ENCODE measurements at places on chromosomes 16 and 17.

DNA sequence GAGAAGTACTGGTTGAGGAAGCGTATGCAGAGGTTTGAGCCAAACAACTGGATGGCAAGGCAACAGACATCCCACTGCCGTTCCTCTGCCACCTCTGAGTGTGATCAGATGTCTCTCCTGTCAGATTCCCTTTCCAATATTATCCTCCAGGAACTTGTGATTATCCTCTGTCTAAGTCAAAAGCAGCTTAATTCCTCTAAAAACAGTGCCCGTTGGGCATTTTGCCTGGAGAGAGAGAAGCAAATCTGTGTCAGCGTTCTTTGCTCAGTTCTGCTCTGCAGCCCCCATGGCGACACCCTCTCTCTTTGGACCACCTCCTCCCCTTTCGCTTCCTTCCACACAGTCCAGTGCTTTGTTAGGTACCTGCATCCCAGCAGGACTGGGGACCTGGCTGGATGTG, 56.1 kb upstream of the TBX2 start:
- DNase-seq = no peak

GRCh38 chr17:75557075-75557851, 30.3 kb upstream of the MYO15B start:
- DNase-seq = peak; percentile 65

GRCh38 chr17:56652628-56653027, 59.1 kb downstream of the NOG start:
- no peak for DNase-seq

DNA sequence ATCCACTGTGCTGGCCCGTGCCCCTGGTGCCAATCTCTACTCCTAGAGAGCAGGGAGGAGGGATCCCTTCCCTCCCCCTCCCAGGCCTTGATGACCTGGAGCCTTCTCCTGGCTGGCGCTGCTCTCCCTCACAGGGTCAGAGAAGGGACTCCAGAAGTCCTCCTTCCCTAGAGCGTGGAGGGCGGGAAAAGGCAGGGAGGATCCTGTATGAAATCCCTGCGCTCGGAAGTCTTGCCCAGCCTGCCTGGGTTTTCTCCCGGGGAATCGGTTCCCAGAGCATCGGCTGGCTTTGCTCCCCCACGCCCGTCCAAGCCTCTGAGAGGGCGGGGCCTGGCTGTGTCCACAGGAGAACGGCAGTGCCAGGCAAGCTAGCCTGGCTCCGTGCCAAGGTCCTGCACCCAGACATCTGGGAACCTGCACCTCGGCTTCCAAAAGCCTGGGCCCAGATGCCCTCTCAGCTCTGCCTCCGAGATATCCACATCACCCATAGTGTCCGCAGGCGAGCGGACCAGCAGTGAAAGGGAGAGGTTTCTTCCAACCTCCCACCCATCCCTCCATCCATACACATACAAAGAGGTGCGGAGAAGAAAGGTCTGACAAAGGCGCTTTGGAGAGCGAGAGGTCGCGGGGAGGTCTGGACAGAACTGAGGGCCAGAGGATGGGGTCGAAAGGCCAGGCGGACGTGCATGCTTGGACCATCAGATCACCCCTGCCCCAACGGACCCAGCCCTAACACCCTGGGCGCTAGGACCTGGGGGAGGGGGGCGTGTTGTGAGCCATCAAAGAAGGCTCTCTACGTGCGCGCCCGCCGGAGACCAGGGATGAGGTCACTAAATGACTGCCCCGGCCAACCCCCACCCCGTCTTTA, 1.1 kb downstream of the MPP2 start:
- DNase-seq = peak; percentile 4

DNA sequence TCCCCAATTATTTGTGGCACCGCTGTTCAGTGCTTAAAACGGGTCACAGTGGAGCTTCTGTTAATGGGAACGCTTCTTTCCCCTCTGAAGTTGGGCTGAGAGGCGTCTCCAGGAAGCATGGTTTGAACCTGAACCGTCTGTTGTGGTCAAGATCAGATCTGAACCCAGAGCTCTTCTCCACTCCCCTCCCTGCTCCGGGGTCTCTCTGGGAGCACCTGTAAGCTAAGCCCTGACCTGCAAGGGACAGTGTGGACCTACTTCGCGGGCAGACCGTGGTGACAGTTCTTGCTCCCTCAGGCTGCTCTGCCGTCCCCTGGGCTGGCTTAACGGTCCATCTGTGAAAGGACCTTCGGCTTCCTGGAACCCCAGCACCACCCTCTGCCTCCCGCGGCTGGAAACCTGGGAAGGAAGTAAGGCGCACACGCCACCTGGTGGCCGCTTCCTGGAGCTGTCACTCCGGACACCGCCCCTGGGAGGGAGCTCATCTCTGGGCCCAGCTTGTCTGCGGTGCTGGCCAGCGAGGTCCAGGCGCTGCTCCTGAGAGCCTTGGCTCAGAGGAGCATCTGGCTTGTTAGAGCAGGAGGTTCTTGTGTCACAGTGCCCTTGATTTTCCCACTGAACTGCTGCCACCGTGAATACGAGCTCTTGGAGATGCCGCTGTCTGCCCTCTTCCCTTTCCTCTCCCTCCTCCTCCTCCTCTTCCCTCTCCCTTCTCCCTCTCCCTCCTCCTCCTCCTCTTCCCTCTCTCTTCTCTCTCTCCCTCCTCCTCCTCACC, 518.5 kb upstream of the EEF2KMT start:
- no peak for DNase-seq

- no peak for DNase-seq
These were observed 325.4 kb downstream of the ZFHX3 start for GRCh38 chr16:72722552-72722951.

- DNase-seq = no peak
These were observed 254.1 kb upstream of the KCNJ16 start for GRCh38 chr17:69820876-69821473.

- no peak for DNase-seq
These were observed 25.0 kb downstream of the RMI2 start for GRCh38 chr16:11370084-11370931.

- DNase-seq = no peak
These were observed 87.7 kb downstream of the C16orf95 start for GRCh38 chr16:87229230-87230188.

DNA sequence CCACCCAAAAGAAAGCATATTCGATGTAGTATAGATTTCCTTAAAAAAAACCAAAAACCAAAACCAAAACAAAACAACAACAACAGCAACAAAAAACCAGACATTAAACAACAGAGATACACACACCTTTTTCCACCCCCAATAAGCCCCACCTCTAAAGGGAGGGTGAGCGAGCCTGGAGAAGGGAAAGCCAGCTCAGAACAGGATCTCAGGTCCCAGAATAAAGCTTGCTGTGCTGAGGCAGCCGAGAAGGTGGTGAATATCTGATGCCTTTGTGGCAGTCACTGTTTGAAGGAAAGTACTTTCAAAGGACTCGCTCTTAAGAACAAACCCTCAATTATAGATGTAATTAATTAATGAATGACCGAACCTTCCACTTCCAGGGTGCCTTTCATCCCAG, 470 bp downstream of the KRT23 start:
- no peak for DNase-seq

DNA sequence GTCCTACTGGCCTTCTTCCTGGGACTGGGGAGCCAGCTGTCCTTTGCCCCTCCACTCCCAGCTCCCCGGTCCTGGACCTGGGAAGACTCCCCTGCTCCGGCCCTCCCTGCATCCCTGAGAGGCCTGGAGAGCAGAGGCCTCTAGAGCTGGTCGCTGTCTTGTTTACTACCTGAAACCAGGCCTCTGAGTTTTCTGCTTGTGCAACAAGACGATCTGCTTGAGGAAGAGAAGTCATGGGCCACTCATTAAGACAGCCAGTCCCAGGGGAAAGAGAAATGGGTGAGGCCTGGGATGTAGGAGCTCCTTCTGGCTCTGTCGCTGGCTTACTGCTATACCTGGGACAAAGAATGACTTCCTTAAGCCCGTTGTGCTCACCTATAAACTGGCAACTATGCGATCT, 29.8 kb upstream of the GPRC5C start:
- no peak for DNase-seq

GRCh38 chr16:84003038-84003437, 35.0 kb downstream of the NECAB2 start:
- no peak for DNase-seq

DNA sequence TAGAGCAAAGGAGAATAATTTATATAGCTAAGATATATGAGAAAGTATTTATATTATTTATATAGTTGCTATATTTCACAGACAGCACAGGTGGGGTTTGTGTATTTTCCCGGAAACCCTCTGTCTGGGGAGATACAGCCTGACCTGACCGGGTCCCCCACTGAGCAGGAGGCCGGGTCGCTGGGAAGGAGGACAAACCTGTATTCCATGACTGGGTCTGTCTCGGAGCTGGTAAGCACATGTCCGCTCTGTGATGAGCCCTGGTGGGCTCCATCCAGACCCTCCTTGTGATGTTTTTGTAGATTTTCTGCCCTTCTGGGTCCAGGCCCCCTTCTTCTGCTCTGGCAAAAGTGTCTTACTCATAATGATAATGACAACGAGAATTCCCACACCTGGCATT, 27.7 kb downstream of the WNT9B start:
- no peak for DNase-seq

DNA sequence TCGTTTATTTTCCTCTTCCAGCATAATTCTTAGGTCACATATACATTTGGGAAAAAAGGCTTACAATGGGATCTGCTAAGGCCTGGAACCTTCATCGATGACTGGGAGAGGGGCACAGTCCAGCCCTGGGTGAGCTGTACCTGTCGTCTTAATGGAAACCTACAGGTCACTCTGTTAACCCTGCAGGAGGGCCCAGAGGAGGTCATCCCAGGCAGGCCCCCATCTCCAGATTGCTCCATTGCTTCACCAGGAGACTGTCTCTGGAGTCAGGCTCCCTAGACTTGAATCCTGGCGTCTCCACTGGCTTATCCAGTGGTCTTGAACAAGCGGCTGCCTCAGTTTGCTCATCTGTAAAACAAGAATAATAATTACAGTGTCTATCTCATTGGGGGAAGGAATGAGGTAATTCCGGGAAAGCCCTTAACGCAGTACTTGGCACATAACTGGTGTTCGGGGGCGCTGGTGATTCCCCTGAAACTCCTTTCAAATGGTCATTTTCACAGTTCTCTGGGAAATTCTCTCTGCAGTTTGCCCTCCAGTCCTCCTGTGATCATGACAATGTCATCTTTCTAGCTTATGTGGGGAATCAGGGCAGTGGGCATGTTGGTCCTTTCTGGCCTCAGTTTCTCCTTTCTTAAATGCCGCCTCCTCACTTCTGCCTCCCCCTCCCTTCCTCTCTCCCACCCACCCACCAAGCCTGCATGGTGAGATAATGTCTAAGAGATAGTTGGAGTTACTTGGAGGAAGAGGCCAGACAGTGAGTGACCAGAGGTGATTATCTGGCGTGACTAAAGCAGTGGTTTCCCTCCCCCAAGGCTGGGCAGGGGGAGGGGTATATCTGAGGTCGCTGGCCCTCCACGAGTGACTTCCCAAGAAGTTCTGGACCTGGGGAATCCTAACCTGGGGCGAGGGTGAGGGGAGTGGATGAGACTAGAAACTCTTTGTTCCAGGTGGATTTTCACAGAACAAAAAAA, 31.3 kb upstream of the TAC4 start:
- DNase-seq = no peak

- DNase-seq = no peak
These were observed 3.9 kb downstream of the TBX4 start for GRCh38 chr17:61456061-61456681.

- DNase-seq = no peak
These were observed 4.6 kb upstream of the CD7 start for GRCh38 chr17:82321947-82322466.

DNA sequence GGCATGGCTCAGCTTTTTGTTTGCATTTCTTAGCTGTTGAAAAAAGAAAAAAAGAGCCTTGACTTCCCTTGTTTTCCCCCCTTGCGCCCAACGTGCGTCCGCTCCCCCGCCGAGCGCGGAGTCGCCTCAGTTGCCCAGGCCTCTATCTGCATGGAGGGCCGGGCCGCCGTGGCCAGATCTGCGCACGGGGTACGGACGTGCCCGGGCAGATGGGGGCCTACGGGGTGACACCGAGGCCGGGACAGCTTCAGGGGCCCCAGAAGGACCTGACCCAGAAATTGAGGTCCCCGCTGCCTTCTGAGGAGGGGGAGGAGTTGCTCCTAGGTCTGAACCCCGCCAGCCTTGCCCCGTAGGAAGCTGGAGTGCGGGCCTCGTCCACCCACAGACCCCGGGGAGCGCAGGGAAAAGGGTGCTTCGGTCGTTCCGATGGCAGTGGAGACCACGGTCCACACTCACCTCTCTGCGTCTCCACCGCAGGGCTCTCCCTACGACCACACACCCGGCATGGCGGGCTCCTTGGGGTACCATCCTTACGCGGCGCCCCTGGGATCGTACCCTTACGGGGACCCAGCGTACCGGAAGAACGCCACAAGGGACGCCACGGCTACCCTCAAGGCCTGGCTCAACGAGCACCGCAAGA, 1.5 kb downstream of the IRX5 start:
- no peak for DNase-seq

GRCh38 chr16:17299790-17300189, 171.0 kb downstream of the XYLT1 start:
- no peak for DNase-seq

DNA sequence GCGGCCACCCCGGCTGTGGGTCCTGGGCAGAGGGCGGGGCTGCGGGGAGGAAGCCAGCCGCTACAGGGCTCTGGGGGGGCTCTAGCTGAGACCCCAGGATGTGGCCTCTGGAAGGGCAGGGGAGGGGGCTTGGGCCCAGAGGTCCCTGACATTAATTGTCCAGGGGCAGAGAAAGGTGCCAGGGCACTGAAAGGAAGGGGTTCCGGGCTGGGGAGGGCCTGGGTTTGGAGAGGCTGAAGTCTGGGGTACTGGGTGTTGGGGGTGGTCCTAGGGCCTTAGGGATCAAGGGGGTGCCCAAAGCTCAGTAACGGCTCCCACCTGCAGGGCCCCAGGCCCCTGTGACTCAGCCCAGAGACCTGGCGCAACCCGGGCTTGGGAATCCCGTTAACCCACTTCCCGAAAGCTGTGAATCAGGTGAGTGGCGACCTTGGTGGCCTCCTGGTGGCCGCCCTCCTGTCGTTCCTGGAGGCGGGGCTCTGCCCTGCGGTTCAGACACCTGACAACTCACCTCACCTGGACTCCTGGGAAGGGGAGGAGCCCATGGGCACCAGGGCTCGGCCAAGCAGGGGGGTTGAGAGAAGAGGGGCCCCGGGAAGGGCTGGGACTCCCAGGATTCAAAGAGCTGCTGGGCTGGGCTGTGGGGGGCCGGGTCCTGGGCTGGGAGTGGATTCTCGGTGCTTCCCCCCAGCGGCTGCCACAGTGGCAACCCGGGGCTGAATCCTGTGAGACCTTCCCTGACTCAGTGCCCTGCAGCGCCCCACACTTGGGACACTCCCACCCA, 465 bp upstream of the PRSS22 start:
- peak; percentile 16 for DNase-seq

DNA sequence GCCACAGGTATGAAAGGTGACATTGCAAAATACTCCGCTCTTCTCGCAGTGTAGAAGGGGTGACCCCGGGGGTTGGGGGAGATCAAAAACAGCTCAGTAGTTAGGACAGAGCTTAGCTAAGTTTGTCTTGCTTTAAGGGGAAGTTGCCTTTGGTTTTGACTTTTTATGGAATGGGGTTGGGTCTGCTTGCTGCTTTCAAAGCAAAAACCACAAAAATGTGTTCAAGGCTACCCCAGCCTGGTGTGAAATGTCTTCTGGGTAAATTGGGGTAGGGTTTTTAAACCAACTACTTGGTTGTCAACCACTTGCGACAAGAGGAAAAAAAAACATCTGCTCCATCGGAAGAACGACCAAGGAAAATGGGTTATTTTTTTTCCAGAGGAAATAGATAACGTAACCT, 6.2 kb downstream of the FUS start:
- no peak for DNase-seq

- no peak for DNase-seq
These were observed 196.4 kb downstream of the CCDC182 start for GRCh38 chr17:57548421-57549410.

All from NCI-H526 treated with DMSO at 0.1 percent for 48 hours (cell line).